ENCODE measurements at places on chromosomes 6 and 20.

DNA sequence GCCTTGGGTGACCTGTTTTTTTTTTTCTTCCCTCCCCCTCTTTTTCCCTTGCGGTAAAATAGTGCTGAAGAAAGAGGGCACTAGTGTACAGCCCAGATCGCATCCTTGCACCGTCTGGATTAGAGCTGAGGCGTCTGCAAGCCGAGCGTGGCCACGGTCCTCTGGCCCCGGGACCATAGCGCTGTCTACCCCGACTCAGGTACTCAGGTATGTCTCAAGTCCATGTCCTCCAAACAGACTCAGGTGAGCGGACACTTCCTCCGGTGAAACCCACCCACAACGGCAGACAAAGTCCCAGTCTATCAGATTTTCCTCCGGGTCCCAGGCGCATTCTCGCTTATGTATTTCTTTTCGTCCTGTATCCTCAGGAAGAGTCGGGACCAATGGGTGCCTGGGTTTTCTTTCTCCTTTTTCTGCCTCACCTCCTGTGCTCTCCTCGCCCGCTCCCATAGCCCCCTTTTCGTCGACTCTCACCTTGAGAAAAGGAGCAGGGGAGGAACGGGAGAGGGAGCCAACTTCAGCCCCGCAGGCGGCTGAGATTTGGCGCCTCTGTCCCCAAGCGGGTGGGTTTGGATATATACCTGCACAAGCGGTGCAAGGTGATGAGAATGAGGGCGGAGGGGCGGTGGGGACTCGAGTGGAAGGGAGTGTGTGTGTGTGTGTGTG is 1.1 kb upstream of the GRM1 start:
- DNase-seq = no peak

DNA sequence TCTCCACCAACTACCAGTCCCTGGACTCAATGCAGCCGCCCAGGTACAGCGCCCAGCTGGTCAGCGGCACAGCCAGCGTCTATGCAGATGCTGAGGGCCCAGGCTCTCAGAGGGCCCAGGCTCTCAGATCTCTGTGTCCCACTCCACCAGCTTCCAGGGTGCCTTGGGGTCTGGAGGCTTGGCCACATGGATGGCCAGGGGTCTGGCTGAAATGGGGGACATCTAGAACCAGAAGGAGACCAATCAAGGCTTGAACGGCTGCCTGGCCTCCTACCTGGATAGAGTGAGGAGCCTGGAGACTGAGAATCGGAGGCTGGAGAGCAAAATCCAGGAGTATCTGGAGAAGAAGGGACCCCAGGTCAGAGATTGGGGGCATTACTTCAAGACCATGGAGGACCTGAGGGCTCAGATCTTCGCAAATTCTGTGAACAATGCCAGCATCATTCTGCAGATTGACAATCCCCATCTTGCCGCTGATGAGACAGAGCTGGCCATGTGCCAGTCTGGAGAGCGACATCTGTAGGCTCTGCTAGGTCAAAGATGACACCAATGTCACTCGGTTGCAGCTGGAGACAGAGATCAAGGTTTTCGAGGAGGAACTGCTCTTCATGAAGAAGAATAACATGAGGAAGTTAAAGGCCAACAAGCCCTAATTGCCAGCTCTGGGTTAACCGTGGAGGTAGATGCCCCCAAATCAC is 44.1 kb upstream of the GRM4 start:
- peak; percentile 20 for DNase-seq

DNA sequence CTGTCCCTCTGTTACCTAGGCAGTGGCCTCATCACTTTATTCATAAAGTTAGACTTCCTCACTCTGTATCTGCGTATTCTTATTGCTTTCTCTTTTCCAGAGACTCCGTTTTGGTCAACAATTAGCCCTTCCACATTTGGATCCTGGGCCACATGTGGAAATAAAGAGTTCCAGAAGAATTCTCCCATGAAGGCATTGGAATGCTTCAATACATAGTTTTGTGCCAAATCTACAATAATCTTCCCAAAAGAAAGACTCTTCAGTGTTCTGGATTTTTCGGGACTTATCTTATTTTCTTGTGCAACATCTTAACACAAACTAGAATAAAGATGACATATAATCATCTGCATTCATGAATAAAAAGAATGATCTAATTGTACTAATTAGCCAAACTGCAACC is 187.7 kb upstream of the BMP2 start:
- DNase-seq = no peak

GRCh38 chr20:46169245-46170171 is 51.4 kb downstream of the CD40 start:
- DNase-seq = no peak

- DNase-seq = no peak
Observed at GRCh38 chr20:18831830-18832499, 18.4 kb downstream of the SCP2D1 start.

DNA sequence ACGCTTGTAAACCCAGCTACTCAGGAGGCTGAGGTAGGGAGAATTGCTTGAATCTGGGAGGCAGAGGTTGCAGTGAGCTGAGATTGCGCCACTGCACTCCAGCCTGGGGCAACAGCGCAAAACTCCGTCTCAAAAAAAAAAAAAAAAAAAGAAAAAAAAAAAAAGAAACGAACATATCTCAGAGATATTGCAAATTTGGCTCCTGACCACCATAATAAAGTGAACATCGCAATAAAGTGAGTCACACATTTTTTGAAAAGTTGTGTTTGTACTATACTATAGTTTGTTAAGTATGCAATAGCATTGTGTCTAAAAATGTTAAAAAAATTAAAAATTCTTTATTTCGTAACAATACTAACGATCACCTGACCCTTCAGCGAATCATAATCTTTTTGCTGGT is 13.3 kb downstream of the RSPH9 start:
- no peak for DNase-seq

DNA sequence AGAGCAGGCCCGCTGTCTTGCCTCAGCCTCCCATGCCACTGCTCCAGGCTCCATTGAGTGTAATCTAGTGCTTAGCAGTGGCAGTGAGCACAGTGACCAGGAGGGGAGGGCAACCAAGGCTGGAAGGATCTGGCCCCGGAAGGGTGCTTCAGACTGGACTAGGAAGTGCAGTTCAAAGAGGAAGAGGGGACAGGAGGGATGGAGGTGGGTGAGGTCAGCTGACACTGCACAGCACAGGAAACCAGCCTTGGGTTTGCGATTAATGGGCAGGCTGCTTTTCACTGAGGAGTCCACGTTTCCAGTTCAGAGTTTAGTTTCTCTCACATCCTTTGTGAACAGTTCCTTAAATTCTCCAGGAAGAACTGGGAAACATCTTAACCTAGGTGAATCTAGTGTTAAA is 46.9 kb downstream of the CDS2 start:
- DNase-seq = no peak

GRCh38 chr6:52801188-52801841 is 2.3 kb downstream of the GSTA1 start:
- no peak for DNase-seq

- no peak for DNase-seq
Observed at GRCh38 chr6:9248133-9248532, 812.8 kb upstream of the SLC35B3 start.

DNA sequence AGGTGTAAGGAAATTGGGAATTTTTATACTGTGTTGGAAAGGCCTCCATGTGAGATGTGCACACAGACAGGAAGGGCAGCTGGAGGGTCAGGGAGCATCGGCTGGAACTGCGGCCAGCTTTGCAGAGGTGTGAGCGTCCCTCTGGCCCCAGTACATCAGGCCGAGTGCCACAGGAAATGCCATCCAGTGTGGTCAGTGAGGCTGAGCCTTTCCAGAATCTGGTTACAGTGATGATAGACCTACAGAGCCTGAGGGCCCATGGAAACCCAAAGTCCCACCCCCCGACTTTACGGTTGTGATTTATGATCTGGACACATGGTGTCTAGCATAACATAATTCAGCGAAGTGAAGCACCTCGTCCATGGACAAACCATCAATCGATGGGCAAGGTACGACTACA is 137.3 kb upstream of the PDE10A start:
- no peak for DNase-seq

DNA sequence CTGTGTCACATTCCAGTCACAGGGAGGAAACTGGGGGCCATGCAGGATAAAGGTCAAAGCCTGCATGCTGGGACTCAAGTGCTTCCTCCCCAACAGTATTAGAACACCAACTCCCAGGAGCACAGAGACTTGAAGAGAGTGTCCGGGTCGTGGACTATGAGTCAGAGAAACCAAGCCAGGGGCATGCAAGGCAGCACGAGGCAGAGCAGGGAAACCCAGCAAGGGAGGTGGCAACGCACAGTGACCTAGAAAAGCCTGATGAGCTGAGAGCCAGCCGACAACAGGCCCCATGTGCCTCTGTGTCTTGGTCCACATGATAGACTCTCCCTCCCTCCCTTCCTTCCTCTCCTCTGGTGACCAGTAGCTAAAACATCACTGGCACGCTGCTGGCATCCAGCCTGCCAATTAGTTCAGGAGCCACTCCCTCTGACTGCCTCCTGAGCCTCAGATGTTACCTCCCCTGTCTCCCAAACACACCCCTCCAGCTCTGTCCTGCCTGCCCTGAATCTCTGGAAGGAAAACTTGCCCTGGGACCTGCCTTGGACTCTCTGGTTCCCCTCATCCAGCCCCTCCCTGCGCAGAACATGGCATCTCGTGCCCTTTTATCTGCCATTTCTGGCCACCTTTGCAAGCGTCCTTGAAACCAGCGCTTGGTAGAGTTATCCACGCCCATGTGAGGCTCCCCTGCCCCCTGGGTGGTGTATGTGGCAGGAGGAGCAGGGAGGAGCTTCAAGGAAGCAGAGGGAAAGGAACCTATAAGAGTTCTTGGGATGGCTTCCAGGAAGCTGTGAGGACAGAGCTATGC is 16.2 kb upstream of the RNF39 start:
- no peak for DNase-seq

DNA sequence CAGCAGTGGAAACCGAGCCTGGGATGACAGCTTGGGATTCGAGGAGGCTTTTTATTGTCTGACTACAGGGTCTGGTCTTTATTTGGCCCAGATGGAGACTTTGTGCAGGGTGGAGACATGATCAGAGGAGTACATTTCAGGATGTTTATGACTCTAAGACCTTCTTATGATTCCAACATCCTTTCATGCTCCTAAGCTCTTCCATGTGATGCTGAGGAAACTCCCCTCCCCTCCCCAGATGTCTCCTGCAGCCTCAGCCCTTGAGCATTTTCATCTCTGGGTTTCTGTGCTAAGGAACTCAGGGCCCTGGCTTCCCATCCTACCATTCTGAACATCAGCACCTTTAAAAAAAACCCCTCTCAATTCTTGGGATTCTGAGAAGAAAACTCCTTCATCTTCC is 186.6 kb downstream of the SOX4 start:
- DNase-seq = no peak

- DNase-seq = no peak
Observed at GRCh38 chr6:70370496-70370895, 42.8 kb upstream of the FAM135A start.

- no peak for DNase-seq
Observed at GRCh38 chr6:106448000-106448426, 87.5 kb downstream of the CRYBG1 start.

GRCh38 chr20:10216146-10216791 is 2.4 kb upstream of the SNAP25 start:
- no peak for DNase-seq

DNA sequence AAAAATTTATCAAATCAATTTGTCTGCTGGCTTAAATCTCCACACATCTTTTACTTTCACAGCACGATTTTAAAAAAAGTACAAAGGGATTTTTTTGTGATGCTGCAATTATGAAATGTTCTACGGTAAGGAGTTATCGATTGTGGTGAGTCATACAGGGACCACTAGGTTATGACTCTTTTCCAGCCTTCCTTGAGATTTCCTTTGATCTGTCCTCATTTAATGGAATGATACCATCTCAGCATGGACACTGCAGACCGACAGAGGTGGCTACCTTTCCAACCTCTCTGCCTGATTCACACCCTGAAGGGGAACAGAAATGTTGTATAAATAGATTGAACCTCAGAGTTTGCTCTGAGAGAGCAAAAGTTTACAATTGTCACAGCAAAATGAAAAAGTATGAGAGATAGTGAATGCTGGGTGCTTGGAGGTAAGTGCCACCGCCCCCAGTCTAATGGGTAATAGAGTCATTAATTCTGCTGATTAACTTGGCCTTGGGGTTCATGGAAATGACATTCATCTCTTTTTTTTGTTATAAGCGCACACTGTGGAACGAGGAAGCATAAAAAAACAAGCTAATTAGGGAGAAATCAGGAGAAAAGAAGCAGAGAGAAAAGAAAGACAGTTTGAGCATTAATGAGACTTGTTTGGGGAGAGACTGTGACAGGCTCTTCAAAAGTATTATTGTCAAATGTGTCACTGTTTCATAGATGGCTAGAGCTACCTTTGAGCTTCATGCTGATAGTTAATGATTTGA is 306.0 kb downstream of the RNF144B start:
- DNase-seq = no peak

DNA sequence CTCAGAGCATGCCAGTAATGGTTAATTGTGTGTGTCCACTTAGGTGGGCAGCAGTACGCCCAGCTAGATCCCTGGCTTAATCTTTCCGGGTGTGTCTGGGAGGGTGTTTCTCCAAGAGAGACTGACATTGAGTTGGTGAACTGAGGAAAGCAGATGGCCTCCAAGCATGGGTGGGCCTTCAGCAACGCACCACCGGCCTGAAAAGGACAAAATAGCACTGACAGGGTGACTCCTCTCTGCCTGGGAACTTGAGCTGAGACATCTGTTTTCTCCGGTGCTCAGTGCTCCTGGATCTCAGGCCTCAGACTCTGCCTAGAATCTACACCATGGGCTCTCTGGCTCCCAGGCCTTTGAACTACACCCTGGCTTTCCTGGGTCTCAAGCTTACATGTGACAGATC is 43.2 kb downstream of the C6orf118 start:
- no peak for DNase-seq

DNA sequence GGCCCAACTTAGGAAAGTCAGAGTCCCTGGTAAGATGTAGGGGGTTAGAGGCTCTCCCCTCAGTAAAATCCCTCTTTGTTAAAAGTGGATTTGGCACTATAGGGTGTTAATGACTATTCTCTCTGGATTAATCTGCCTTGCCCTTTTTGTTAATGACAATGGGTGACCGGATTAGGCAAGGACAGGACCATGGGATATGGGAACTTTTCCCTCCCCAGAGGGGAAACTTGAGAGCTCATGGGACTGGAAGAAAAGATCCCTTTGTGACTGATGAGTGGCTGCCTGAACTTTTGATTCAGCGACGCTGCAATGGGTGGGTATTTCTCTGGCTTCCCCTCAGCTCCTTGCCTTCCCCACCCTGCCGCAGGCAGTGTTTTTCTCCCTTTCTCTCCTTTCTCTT is 12.2 kb upstream of the TAAR9 start:
- DNase-seq = no peak

GRCh38 chr6:43770372-43771209 is 580 bp downstream of the VEGFA start:
- DNase-seq = peak; percentile 11
